NCI-H1694 (cell line): ENCODE measurements at places on chromosomes 11 and 22.
A peak's percentile ranks its signal among the peaks of the same experiment; 100 is the strongest.

DNA sequence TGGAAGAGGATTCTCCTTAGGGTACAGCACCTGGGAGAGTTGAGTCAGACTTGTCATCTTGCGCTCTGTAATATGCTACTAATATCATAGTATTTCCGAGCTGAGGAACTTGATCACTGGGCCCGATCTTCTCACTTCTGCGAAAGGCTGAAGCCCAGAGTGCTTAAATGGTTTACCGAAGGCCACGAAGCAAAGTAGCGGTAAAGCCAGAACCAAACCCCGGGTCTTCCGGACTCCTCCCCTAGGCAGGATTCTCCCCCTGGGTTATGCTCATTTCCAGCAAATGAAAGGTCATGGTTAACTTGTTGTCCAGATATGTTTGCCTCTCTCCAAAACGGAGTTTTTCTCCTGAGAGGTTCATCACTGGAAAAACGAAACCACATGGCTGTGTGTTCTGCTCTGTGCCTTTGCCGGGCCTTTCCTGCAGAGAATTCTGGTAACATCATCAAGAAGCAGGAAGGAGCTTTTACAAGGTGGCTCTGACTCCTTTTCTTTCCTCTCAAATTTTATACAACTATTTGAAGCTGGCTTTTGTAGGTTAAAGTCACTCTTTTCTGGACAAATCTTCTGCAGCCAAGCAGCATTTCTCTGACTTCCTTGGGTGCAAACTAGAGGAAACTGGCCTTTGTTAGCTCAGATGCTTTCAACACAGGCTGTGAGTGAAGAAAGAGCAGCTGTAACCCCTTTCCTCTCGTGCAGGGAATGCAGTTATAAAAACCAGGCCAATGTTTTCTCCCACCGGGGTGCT is 35.5 kb downstream of the UBASH3B start:
- DNase-seq = no peak

- DNase-seq = no peak
Observed at GRCh38 chr11:114621950-114622809, 26.6 kb upstream of the NXPE4 start.

DNA sequence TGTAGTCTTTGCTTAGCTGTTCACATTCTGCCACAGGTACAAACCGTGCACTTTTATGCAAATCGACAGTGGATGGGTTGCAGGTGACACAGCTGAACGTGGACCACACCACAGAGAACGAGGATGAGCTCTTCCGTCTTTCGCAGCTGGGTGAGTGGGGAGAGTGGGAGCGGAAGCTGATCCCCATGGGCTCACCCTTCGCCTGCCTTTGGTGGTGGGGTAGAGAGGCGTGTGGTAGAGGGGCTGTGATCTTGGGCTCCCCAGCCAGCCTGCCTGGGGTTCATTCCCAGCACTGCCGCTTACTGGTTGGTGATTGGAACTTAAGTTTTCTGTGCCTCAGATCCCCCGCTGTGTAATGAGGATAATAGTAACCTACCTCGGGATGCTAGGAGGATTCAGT is 19.1 kb downstream of the TAB1 start:
- no peak for DNase-seq

DNA sequence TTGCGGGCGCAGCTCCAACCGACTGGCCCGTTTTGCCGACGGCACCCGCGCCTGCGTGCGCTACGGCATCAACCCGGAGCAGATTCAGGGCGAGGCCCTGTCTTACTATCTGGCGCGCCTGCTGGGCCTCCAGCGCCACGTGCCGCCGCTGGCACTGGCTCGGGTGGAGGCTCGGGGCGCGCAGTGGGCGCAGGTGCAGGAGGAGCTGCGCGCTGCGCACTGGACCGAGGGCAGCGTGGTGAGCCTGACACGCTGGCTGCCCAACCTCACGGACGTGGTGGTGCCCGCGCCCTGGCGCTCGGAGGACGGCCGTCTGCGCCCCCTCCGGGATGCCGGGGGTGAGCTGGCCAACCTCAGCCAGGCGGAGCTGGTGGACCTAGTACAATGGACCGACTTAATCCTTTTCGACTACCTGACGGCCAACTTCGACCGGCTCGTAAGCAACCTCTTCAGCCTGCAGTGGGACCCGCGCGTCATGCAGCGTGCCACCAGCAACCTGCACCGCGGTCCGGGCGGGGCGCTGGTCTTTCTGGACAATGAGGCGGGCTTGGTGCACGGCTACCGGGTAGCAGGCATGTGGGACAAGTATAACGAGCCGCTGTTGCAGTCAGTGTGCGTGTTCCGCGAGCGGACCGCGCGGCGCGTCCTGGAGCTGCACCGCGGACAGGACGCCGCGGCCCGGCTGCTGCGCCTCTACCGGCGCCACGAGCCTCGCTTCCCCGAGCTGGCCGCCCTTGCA is 1.0 kb downstream of the FJX1 start:
- no peak for DNase-seq

GRCh38 chr22:35477911-35478582 is 62.6 kb upstream of the RASD2 start:
- no peak for DNase-seq

GRCh38 chr11:64846998-64847666 is 2.7 kb upstream of the CDC42BPG start:
- DNase-seq = peak; percentile 87

GRCh38 chr11:32420937-32421901 is 14.1 kb downstream of the WT1 start:
- no peak for DNase-seq

GRCh38 chr11:130826572-130826971 is 89.7 kb downstream of the SNX19 start:
- DNase-seq = no peak

GRCh38 chr11:120702656-120703055 is 191.1 kb downstream of the GRIK4 start:
- no peak for DNase-seq

GRCh38 chr22:17346578-17346977 is 22.7 kb upstream of the CECR2 start:
- DNase-seq = no peak

GRCh38 chr11:19433791-19434190 is 193.0 kb upstream of the E2F8 start:
- DNase-seq = no peak

DNA sequence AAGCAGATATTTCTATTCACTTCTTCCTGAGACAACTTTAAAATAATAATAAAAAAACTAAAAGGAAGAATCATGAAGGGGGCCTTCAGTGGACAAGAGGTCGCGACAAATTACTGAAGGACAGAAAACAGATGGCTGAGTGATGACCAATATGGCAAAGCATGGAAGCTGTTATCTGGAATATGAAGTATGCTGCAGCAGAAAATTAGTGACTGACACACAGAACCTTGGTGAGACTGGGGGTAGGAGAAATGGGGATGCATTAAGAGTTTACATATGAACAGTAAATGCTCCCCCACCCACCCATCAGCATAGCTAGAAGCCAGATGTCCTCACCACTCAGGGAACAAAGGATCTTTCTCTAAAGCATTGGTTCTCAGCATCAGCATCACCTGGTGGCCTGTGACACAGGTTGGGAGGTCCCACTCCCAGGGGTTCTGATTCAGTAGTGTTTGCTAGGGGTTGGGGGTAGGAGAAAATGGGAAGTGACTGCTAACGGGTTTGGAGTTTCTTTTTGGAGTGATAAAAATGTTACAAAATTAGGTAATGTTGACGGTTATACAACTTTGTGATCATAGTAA is 59.7 kb downstream of the NARS2 start:
- DNase-seq = no peak

DNA sequence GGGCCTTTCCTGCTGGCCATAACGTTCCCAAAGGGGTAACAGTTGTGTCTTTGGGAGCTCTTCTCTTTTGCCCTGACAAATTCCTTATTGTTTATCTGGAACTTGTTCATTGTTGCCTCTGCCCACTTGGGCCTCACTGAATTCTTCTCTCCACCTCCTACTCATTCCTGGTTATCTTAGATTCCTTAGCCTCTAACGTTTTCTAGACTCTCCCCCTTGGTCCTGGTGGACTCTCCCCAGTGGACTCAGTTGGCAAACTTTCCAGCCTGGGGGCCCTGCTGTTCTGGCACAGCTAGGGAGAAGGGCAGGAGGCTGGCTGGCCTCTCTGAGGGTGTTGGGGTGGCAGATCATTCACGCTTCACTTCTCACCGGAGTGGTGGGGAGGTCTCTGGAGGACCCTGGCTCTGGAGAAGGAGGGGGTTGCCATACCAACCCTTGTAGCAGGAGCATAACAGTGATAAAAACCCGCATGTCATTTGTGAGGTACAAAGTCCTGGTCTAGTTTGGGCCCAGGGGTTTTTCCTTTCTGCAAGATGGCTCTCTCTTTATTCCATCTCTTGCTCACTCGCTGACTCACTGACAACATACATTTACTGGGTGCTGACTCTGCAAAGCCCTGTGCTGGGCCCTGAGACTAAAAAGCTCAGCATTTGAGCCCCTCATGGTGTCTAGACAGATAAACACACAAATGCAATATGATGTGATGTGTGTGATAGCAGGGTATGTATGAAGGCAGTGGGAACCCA is 39.7 kb downstream of the YWHAH start:
- DNase-seq = no peak

DNA sequence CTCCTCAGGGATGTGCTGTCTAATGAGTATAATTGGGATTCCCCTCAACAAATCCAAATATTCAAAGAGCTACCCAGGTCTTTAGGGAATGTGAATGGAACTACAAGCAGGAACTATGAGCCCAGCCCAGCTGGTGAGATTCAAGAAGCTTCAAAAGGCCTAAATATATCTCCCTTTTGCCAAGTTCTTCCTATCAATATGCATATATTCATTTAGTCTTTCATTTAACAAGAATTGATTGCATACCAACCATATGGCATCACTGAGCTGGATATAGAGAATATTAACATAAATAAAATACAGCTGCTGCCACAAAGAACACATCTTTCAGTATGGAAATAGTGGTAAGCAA is 58.9 kb upstream of the PRSS23 start:
- no peak for DNase-seq

DNA sequence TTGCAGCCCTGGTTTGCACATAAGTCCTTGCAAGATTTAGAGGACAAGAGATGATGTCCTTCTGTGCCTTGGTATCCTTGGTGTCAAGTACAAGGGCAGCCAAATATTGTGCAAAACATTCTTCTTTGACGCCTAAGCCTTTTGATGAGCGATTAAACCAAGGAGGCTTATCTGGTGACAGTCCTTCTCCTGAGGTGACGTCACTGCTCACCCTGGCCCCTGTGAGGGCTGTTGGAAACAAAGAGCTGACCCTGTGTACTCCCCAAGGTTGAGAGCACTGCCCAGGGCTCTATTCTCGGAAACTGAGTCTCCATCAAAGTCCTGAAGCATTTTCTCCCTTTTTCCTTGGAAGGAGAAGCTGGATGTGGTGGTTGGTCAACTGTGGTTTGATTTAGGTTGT is 4.7 kb upstream of the GRAMD1B start:
- no peak for DNase-seq

DNA sequence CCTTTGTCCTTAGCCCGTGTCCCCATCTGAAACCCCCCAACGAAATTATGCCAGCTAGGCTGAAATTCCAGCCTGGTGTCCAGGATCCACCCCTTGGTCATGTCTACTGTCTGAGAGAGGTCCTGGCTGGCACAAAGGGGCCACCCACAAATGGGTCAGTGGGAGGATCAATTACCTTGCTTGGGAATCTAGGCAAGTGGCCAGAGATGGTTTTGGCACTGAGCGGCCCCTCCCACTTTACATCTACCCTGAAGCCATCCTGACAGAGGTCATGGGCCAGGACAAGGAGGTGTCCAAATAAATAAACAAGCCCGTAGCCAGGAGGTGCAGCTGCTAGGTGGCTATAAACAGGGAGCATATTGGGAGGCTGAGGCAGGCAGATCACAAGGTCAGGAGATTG is 311.5 kb downstream of the MN1 start:
- DNase-seq = no peak

DNA sequence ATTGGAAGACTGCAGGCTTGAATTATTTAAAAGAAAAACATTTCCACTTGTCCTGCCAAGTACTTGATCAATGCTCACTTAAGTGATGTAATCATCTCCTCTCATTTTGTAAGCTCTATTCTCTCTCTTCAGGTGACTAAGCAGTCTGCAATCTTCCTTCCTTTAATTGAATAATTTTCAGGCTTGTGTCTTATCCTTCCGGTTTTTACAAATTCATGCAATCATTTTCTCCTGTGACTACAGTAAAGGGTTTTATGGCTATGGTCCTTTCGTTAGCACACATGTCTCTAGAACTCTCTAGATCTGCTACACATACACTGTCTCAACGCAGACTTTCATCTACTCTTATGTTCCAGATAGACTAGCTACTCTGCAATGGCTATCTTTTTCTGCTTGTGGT is 12.6 kb upstream of the UPB1 start:
- no peak for DNase-seq

- DNase-seq = no peak
Observed at GRCh38 chr11:10305964-10306918, 1.4 kb downstream of the ADM start.

DNA sequence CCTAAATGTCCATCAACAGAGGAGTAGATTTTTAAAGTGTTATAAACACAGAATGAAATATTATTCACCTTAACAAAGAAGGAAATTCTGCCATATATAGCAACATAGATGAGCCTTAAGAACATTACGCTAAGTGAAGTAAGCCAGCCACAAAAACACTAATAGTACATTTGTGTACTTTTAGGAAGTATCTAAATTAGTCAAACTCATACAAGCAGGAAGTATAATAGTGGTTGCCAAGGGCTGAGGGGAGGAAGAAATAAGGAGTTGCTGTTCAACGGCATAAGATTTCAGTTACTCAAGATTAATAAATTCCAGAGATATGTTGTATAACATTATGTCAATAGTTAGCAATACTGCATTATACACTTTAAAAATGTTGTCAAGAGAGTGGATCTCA is 181.7 kb upstream of the ZC3H12C start:
- DNase-seq = no peak

GRCh38 chr22:45543243-45543642 is 40.6 kb downstream of the FBLN1 start:
- DNase-seq = no peak

GRCh38 chr11:45904309-45904915 is 2.7 kb downstream of the FREY1 start:
- DNase-seq = no peak

- DNase-seq = no peak
Observed at GRCh38 chr11:76167590-76167989, 38.7 kb downstream of the WNT11 start.

DNA sequence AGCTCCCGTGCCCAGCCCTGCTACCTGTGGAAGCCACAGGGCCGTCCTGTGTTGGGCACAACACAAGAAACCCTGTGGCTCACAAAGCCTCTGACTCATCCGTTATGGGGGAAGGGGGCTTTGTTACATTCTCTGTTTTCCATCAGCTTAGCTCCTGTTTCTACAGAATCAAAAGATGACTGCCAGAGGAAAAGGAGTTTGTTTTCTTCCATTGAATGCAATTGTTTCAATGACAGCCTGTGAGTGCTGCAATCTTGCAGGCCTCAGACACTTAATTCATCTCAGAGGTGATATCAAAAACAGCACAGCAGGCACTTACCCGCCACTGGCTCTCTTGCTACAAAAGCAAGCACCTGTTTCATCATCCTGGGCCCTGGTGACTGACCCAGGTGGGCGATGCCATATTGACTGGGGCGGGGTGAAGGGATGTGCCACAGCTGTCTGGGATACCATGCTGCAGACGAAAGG is 194.3 kb downstream of the OPCML start:
- DNase-seq = no peak

GRCh38 chr11:58575377-58576020 is at the start of gene LPXN:
TSS of gene LPXN (minus strand) at chr11:58575856. CDS start at chr11:58575772, 84 bp downstream.
- DNase-seq = no peak
